ENCODE measurements at places on chromosomes 13 and 19.

GRCh38 chr19:12607631-12608030, 3.0 kb downstream of the ZNF490 start:
- no peak overlapping the region for H3K27ac ChIP-seq
- H3K27me3 ChIP-seq, result no peaks in the 10 kb centered on the region
- no peak for DNase-seq
- H3K4me1 ChIP-seq, result peaks cover 3% of the 10 kb centered on the region

- peaks cover 90% of the 10 kb centered on the region for H3K36me3 ChIP-seq
- H3K4me3 ChIP-seq, result no peak overlapping the region
- H3K4me1 ChIP-seq, result peaks cover 7% of the 10 kb centered on the region
- no peak for DNase-seq
These were observed 4.7 kb downstream of the EEF2 start for GRCh38 chr19:3980353-3981251.

- no peak overlapping the region for H3K27ac ChIP-seq
- no peak overlapping the region for H3K4me3 ChIP-seq
- H3K36me3 ChIP-seq, result no peaks in the 10 kb centered on the region
- H3K27me3 ChIP-seq, result no peaks in the 10 kb centered on the region
These were observed 95.7 kb upstream of the SPRY2 start for GRCh38 chr13:80436571-80437169.

DNA sequence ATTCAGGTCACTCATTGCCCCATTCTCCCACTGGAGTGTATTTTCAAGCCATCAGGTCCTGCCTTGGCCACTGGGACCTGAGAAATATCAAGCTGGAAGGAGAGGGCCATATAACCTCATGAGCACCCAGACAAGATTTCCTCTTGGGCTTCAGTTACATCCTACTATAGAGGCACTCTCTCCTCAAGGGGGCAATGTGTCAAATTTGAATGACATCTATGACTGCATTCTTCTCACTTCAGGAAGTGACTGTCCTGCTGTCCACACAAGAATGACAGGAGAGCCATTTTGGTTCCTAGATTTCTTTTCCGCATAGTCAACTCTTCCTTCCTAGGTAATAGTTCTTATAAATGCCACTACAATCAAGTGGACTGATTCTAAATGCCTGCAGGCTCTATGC, 416.2 kb downstream of the DIAPH3 start:
- no peak overlapping the region for H3K4me3 ChIP-seq
- H3K36me3 ChIP-seq, result no peaks in the 10 kb centered on the region
- H3K27me3 ChIP-seq, result no peaks in the 10 kb centered on the region
- DNase-seq, result no peak
- no peak overlapping the region for H3K27ac ChIP-seq
- H3K4me1 ChIP-seq, result peaks cover 10% of the 10 kb centered on the region

GRCh38 chr19:9565900-9566705, 18.2 kb downstream of the ZNF121 start:
- no peak for DNase-seq
- H3K27ac ChIP-seq, result no peak overlapping the region
- H3K36me3 ChIP-seq, result peaks cover 56% of the 10 kb centered on the region
- H3K4me1 ChIP-seq, result no peaks in the 10 kb centered on the region
- H3K4me3 ChIP-seq, result no peak overlapping the region
- H3K27me3 ChIP-seq, result no peaks in the 10 kb centered on the region

- H3K27me3 ChIP-seq, result no peaks in the 10 kb centered on the region
- no peaks in the 10 kb centered on the region for H3K4me1 ChIP-seq
- H3K4me3 ChIP-seq, result no peak overlapping the region
- H3K27ac ChIP-seq, result no peak overlapping the region
These were observed 35.6 kb upstream of the PSPC1 start for GRCh38 chr13:19818223-19818842.

DNA sequence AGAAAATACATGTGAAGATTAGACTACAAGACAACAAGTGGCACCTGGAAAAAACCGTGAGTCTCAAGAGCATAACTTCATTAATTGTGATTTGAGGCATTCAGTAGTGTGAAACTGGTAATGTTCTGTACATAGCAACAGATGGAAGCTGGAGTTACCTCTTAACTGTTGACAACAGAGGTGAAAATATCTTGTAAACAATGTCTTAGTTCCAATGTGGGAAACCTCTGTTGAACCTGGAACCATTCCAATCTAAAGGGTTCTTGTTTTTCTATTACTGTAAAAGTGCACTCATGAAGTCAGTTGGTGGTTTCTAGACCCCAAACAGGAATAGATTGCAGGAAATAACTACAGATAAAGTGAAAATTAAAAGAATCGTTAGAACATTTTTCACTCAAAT, 728.4 kb downstream of the SLITRK1 start:
- no peaks in the 10 kb centered on the region for H3K4me1 ChIP-seq
- no peaks in the 10 kb centered on the region for H3K36me3 ChIP-seq
- no peak for DNase-seq
- no peaks in the 10 kb centered on the region for H3K27me3 ChIP-seq
- no peak overlapping the region for H3K27ac ChIP-seq

GRCh38 chr13:60000081-60000480, 163.6 kb downstream of the DIAPH3 start:
- no peaks in the 10 kb centered on the region for H3K36me3 ChIP-seq
- no peak overlapping the region for H3K4me3 ChIP-seq
- H3K4me1 ChIP-seq, result no peaks in the 10 kb centered on the region

DNA sequence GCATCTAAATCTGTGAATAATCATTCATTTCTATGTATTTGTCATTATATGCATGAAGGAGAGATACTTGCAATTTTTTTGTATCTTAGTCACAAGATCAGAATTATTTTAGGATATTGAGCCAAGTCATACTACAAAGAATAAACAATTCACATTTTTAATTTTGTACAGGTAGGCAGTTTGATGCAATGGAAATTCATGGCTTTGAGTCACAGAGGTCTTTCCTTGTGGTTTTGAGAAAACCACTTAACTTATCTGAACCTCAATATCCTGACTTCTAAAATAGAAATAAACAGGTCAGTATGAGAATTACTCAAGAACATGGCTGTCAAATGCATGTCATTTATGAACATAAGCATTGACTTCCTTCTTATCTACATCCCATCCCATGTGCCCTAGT, 221.4 kb upstream of the SLC10A2 start:
- no peaks in the 10 kb centered on the region for H3K27me3 ChIP-seq
- no peaks in the 10 kb centered on the region for H3K36me3 ChIP-seq
- no peak for DNase-seq
- H3K27ac ChIP-seq, result no peak overlapping the region

DNA sequence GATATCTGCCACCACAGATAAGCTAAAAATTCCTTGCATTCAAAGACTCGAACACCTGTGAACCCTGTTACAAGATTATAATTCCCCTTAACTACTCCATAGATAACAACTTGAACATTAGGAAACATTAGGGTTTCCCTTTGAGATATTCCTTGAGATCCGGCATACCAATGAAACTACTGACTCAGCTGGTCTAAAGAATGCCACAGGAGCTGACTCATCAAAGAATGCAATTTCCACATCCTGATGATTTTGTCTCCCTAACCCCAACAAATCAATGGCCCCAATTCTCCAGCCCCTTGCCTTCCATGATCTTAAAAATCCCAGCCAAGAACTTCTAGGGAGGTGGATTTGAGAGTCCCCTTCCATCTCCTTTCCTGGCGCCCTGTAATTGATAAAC, 35.6 kb upstream of the ZNF599 start:
- DNase-seq, result no peak
- H3K27ac ChIP-seq, result no peak overlapping the region
- H3K4me1 ChIP-seq, result no peaks in the 10 kb centered on the region
- no peak overlapping the region for H3K4me3 ChIP-seq
- H3K27me3 ChIP-seq, result no peaks in the 10 kb centered on the region

GRCh38 chr19:8423817-8424223, 10.7 kb downstream of the MARCHF2 start:
- no peaks in the 10 kb centered on the region for H3K27me3 ChIP-seq
- H3K4me1 ChIP-seq, result peaks cover 4% of the 10 kb centered on the region
- H3K27ac ChIP-seq, result peak overlapping the region; percentile 19
- H3K4me3 ChIP-seq, result no peak overlapping the region
- H3K36me3 ChIP-seq, result no peaks in the 10 kb centered on the region
- peak; percentile 41 for DNase-seq

DNA sequence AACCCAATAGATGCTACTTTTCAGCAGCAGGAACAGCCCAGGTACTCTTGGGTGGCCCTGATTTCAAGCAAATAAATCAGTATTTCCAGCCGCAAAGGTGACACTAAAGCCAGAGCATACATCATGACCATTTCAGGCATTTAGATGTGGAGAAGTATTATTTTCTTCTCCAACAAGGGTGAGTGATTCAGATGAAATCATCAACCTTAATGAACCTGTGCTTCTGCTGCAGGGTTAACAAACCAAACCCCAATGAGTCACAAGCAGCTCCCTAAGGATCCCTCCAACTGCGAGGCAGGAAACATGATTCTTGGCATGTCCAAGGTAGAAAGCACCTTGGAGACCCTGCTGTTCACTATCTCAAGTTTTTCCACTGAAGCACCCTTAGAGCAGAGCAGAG, 32.7 kb downstream of the MBNL2 start:
- H3K36me3 ChIP-seq, result no peaks in the 10 kb centered on the region
- H3K27me3 ChIP-seq, result no peaks in the 10 kb centered on the region
- DNase-seq, result no peak
- peaks cover 2% of the 10 kb centered on the region for H3K4me1 ChIP-seq

GRCh38 chr13:41383386-41383785, 72.3 kb downstream of the NAA16 start:
- H3K36me3 ChIP-seq, result no peaks in the 10 kb centered on the region
- no peak overlapping the region for H3K27ac ChIP-seq
- H3K27me3 ChIP-seq, result no peaks in the 10 kb centered on the region
- no peak overlapping the region for H3K4me3 ChIP-seq
- DNase-seq, result no peak

GRCh38 chr13:72141855-72142519, 275.0 kb upstream of the DACH1 start:
- no peak overlapping the region for H3K27ac ChIP-seq
- H3K4me3 ChIP-seq, result no peak overlapping the region
- H3K4me1 ChIP-seq, result no peaks in the 10 kb centered on the region
- no peaks in the 10 kb centered on the region for H3K36me3 ChIP-seq
- no peaks in the 10 kb centered on the region for H3K27me3 ChIP-seq

DNA sequence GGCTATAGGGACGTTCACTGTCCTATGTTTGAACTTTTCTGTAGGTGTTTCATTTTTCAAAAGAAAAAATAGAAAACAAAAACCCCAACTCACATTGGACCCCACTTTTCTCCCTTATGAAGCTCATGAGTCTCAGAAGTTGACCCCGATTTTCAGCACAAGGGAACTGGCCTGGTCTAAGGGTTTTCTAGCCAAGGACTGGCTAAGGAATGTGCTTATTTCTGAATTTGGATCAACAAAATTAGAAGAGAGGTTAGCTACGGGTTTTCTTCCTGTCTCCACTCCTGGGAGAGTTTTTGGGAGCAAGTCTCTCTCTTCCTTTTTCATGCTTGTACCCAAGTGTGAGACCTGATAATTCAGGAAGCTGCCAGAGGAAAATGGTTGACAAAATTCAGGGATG, 453.2 kb downstream of the KLF12 start:
- H3K4me3 ChIP-seq, result no peak overlapping the region
- DNase-seq, result no peak
- H3K4me1 ChIP-seq, result no peaks in the 10 kb centered on the region

GRCh38 chr19:55391702-55392615, 6.2 kb downstream of the RPL28 start:
- no peaks in the 10 kb centered on the region for H3K27me3 ChIP-seq
- no peak for DNase-seq
- H3K4me1 ChIP-seq, result peaks cover 21% of the 10 kb centered on the region
- peaks cover 43% of the 10 kb centered on the region for H3K36me3 ChIP-seq

DNA sequence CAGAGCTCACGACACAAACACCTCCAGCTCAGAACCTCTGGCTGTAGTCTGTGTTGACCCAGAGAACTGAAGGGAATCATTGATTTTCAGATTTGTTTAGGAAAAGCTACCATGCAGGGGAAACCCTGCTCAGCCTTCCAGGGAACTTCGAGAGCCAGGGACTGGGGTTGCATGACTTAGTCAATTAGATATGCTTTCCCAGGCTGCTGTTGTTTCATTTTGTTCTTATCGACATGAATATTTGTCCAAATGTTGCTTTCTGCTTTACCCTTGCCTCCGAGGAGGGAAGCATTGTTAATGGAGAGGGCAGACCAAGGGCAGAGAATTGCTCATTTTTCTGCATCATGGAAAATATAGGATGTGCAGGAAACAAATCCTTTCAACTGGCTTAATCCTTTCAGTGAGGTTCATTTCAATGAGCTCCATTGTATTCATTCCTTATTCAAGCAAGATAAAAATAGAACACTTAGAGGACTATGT, 82.5 kb downstream of the KLF5 start:
- H3K4me1 ChIP-seq, result peaks cover 10% of the 10 kb centered on the region
- no peaks in the 10 kb centered on the region for H3K27me3 ChIP-seq
- peak overlapping the region; percentile 64 for H3K27ac ChIP-seq
- H3K4me3 ChIP-seq, result no peak overlapping the region
- H3K36me3 ChIP-seq, result no peaks in the 10 kb centered on the region

GRCh38 chr19:6589711-6590257, 1.2 kb downstream of the CD70 start:
- H3K27ac ChIP-seq, result no peak overlapping the region
- no peaks in the 10 kb centered on the region for H3K36me3 ChIP-seq
- H3K4me3 ChIP-seq, result peak overlapping the region; percentile 19
- no peak for DNase-seq
- H3K27me3 ChIP-seq, result peaks cover 77% of the 10 kb centered on the region
- H3K4me1 ChIP-seq, result peaks cover 15% of the 10 kb centered on the region
